CD4-positive, alpha-beta T cell treated with Interleukin-2 at 100 ng/mL for 4 hours (primary cell): ENCODE measurements at places on chromosomes 1 and 21.
A peak's percentile ranks its signal among the peaks of the same experiment; 100 is the strongest.

GRCh38 chr1:25810341-25811299 is 9.1 kb upstream of the MTFR1L start:
- DNase-seq = peak; percentile 81

GRCh38 chr1:43610339-43610738 is 39.6 kb upstream of the KDM4A start:
- no peak for DNase-seq

DNA sequence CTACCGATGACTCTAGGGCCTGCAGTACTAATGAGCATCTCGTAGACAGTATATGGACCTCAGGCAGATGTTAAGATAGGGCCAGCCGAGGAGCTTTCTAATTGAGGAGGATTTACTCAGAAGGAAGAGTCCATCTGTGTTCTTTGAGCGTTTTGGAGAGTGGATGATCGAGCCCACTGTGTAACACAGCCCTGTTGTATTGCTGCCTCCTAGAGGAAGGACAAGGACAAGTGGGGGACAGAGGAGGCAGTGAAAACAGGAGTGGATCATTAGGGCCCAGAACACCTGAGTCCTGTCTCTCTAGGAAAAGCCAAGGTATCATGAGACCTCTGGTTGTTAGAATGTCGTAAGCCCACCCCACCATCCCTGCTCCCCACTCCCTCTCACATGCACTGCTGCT is 62.9 kb downstream of the TBX19 start:
- no peak for DNase-seq

DNA sequence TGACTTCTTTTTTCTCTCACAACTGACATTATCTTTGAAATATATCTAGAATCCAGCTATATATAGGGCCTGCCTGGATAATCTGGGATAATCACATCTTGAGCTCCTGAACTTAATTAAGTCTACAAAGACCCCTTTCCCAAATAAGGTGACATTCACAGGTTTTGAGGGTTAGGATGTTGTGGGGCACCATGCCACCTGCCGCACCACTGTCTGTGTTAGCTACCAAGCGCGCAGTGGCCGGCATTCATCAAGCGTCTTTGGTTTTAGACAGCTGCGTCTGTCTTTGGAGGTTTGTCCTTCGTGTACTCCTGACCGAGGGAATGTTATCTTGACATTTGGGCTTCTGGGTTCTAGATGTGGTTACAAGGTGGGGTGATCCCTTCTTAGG is 7.5 kb downstream of the TRAPPC10 start:
- no peak for DNase-seq

DNA sequence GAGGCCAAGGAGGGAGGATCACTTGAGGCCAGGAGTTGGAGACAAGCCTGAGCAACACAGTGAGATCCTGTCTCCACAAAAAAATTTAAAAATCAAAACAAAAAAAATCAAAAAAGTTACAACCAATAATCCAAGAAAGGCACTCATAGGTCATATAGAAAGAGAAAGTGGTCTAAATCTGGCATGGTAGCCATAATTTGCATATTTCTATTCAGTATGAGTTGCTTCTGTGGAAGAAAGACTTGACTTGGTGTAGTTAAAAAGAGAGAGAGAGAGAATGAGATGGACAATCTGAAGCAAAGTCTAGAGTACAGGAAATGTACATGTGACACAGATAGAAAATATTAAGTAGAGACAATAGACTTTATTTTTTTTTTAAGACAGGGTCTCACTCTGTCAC is 22.5 kb downstream of the JMJD4 start:
- DNase-seq = no peak

DNA sequence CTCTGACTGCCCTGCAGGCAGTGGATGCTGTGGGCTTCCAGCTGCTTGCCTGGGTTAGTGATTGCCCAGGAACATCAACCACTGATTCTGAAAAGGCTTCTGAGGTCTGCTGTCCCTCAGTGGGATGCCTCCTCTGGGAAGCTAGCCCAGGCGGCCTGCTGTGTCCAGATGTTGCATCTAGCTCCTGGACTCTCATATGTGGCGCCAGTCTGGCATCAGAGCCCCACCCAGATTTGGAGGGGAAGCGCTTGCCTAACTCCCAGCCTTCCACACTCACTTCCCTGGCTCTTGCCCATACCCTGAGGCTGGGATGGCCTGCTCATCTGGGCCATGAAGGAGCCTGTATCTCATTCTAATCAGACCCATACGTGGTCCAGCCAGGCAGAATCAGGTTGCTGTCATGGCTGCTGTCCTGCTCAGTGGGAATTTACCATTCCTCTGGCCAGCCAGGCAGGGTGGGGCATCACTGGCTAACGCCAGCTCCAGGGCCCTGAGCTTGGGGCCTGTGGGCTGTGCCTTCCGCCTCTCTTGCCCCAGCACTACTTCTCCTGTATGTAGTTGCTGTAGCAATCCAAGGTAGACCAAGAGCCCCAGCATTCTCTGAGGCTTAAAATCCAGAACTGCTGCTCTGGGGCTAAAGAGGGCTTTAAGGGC is 4.1 kb downstream of the CSF1 start:
- no peak for DNase-seq

- DNase-seq = no peak
Measured at GRCh38 chr1:116916533-116917445, 7.1 kb downstream of the PTGFRN start.

- DNase-seq = no peak
Measured at GRCh38 chr1:98924977-98925376, 79.7 kb downstream of the PLPPR5 start.

DNA sequence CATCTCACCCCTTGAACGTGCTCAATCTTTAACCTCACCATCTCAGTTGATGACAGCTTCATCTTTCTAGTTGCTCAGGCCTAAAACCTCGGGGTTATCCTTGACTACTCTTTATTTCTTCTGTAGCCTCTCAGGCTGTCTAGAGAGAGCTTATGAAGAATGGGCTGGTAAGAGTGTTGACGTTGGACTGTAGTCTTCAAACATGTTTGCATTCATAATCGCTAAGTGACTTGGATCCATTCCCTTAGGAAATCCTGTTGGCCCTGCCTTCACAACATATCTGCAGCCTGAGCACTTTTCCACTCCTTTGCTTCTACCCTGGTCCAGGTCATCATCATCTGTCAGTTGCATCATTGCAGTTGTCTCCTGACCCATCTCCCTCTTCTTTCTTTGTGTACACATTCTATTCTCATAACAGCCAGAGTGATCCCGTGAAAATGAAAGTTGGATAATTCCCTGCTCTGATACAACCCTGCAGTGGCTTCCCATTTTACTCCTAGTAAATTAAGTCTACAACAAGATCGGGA is 10.5 kb downstream of the UCK2 start:
- DNase-seq = no peak

GRCh38 chr1:11800756-11801433 is 4.9 kb downstream of the MTHFR start:
- no peak for DNase-seq

DNA sequence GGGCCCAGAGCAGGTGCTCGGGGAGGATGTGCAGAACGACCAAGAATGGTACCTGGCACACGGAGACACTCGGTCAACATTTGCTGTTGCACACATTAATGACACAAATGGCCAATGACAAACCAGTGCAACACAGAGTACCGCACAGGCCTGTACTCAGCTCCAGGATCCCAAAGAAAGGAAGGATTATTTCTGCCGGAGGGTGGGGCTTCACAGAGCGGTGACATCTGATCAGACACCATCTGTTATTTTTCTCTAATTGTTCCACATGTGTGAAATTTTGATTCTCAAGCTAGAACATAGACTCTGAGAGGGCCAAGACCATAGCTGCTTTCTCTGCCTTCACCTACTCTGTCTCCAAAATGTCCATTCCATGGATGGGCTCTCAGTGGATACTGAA is 100.4 kb downstream of the MRPL37 start:
- no peak for DNase-seq

DNA sequence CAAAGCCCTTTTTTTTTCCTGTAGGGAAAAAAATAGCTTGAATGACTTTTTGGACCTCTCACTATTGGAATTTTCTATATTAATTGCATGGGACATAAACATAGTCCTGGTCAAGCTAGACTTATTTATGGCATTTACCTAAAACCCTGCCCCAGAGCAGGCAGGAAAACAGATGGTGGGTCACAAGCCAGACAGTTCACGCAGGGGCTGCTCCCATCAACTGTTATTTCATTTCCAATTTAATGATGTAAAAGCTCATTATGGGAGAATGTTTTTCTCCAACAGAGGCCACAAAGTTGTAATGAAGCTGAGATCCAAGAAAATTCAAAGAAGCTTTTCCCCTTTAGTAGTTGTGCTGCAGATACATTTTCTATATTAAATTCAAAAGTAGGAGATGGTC is 99.2 kb downstream of the SGIP1 start:
- no peak for DNase-seq
